ENCODE measurements at places on chromosomes 3 and 15.

GRCh38 chr3:143536817-143537535, 311.3 kb downstream of the SLC9A9 start:
- no peak for DNase-seq

DNA sequence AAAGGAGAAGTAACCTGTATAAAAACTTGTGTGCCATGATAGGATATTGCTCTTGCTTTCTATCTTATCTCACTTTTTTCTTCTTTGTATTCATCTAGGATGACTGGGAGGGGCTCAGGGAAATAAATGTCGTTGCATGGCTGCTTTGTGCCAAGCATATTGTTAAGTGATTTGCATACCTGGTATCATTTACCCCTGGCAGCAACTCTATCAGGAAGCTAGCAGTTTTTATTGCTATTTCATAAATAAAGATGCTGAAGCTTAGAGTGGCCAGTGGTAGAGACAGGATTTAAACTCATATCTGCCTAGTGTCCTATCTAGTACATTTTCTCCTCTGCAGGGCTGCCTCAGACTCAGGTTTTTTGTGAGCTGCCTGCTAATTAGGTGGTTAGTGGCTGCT, 253.3 kb downstream of the PTPRG start:
- DNase-seq, result no peak

- no peak for DNase-seq
Observed at GRCh38 chr3:167484551-167484950, 10.7 kb upstream of the SERPINI2 start.

- DNase-seq, result no peak
Observed at GRCh38 chr3:196012941-196013476, 68.9 kb downstream of the TFRC start.

GRCh38 chr15:100141311-100142001, 200.3 kb downstream of the ADAMTS17 start:
- no peak for DNase-seq

DNA sequence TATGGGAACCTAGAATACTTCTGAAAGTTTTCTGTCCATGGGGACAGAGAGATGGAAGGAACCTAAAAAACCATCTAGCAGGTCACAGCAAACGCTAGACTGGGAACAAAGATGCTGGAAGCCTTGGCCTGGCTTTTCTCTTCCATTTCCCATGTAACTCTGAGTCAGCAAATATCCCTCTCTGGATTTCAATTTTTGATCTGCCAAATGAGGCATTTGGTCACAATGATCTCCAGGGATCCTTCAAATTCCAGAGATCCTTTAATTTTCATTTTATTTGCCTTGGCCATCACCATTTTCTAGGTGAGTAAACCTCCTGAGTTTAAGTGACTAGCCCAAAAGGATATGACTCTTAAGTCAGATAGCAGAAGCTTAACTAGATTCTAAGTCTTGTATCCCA, 39.7 kb downstream of the RTP1 start:
- DNase-seq, result no peak

- no peak for DNase-seq
Observed at GRCh38 chr15:85758655-85758978, 36.1 kb downstream of the KLHL25 start.

DNA sequence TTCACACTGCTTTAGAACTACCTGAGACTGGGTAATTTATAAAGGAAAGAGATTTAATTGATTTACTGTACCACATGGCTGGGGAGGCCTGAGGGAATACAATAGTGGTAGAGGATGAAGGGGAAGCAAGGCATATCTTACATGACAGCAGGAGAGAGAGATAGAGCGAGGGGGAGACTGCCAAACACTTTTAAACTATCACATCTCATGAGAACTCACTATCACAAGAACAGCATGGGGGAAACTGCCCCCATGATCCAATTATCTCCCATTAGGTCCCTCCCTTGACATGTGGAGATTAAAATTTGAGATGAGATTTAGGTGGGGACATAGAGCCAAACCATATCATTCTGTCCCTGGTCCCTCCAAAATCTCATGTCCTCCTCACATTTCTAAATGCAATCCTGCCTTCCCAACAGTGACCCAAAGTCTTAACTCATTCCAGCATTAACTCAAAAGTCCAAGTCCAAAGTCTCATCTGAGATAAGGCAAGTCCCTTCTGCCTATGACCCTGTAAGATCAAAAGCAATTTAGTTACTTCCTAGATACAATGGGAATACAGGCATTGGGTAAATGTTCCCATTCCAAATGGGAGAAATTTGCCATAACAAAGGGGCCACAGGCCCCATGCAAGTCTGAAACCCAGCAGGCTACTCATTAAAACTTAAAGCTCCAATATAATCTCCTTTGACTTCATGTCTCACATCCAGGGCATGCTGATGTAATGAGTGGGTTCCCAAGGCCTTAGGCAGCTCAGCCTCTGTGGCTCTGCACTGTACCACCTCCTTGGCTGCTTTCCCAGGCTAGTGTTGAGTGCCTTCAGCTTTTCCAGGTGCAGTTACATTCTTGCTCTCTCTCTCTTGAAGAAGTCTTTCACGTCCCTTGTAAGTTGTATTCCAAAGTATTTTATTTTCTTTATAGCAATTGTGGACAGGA, 481.7 kb upstream of the TGFBR2 start:
- no peak for DNase-seq

- no peak for DNase-seq
Observed at GRCh38 chr15:75149867-75150709, 51.6 kb upstream of the C15orf39 start.

DNA sequence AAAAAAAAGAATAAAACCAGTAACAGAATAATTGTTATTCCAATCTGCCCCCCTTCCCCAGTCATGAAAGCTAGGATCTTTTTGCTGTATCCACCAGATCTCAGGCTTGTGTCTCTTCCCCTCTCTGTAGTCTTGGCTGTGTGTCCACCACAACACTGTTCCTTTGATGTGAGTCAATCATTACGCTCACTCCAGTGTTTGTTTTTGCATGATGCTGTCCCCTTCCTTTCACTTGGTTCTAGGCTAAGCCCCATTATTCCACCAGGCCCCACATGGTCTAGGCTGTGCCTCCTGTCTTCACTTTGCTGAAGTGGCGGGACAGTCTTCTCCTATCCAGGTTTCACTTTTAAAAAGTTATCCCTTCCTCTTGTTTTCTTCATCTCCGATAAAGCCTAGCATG, 13.6 kb downstream of the ACKR2 start:
- no peak for DNase-seq

GRCh38 chr15:66838671-66839239, 136.7 kb downstream of the SMAD6 start:
- DNase-seq, result no peak

GRCh38 chr15:38750786-38751185, 186.2 kb upstream of the RASGRP1 start:
- DNase-seq, result no peak

- no peak for DNase-seq
Observed at GRCh38 chr3:23421811-23422516, 218.8 kb downstream of the UBE2E2 start.

DNA sequence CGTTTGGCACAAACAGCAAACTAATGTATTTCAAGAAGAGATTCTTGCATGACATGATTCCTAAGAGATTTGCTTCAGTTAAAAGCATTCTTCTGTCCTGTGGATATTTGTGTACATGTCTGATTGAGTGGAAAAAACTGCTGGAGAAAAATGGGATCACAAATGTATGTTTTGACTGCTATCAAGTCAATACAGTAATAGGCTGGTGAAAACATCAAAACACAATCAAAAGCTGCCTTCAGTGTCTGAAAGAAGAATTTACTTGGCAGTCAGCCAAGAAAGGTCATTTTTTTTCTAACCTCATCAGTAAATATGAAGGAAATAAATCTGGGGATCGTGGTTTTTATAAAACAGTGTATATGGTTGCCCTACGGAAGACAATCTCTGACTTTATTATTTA, 1214.8 kb downstream of the NSUN3 start:
- DNase-seq, result no peak

- DNase-seq, result no peak
Observed at GRCh38 chr3:170256597-170256996, 34.4 kb downstream of the PRKCI start.

DNA sequence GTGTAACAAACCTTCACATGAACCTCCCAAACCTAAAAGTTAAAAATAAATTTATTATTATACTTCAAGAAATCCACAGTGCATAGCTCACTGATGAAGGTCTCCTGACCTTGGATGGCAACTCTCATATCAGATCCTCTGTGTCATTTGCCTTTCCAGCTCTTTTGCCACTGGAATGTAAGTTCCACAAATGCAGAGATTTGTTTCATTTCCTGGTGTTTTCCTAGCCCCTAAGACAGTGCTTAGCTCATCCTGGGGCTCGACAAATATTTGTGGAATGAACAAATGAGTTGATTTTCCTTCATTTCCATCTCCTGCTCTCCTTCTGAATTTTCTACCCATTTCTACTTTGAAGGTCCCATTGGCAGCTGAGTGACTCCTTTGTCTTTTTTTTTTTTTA, 56.0 kb downstream of the FRMD4B start:
- DNase-seq, result no peak

GRCh38 chr3:57420001-57420400, 124.1 kb downstream of the DNAH12 start:
- DNase-seq, result no peak

DNA sequence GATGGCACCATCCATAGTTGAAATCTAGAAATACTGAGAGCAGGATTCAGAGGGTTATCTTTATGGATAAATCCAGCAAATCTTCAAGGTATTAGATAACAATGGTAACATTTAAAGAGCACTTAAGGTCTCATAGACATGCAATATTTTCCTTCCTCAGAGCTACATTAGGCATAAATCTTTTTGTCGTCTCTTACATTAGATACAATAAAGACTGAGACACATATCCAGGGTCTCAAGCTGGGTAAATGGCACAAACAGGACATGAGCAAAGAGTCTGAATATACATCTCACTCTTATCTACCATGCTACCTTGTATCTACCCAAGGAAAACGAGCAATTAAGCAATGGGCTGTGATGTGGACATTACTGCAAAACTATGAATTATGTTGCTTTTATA, 927.3 kb upstream of the EPHA6 start:
- no peak for DNase-seq

- DNase-seq, result no peak
Observed at GRCh38 chr15:63972801-63973200, 73.5 kb downstream of the DAPK2 start.

GRCh38 chr3:51977446-51978142, 2.7 kb downstream of the ABHD14A start:
- DNase-seq, result no peak

DNA sequence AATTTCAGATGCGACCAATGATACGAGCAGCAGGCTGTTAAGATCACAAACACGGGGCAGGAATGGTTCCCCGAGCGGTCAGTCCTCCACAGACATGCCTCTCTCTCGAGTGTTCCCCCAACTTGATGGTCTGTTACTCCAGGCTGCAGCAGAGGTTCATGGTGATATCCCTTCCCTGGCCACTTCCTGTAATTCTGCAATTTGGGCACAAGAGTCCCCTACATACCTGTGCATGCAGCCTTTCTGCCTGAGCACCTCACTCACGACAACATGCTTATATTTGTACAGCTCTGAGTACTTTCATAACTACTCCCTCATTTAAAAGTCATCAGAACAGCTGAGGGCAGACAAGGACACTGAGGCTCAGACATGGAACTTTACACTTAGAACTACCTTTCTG, 408.1 kb upstream of the NR2F2 start:
- DNase-seq, result no peak

GRCh38 chr3:126523745-126524428, at the start of gene CHST13:
TSS of gene CHST13 (plus strand) at chr3:126524155. CDS start at chr3:126524333, 178 bp downstream.
- no peak for DNase-seq

GRCh38 chr3:28050885-28051284, 190.5 kb upstream of the CMC1 start:
- no peak for DNase-seq

- no peak for DNase-seq
Observed at GRCh38 chr3:192887047-192887446, 30.6 kb downstream of the MB21D2 start.

DNA sequence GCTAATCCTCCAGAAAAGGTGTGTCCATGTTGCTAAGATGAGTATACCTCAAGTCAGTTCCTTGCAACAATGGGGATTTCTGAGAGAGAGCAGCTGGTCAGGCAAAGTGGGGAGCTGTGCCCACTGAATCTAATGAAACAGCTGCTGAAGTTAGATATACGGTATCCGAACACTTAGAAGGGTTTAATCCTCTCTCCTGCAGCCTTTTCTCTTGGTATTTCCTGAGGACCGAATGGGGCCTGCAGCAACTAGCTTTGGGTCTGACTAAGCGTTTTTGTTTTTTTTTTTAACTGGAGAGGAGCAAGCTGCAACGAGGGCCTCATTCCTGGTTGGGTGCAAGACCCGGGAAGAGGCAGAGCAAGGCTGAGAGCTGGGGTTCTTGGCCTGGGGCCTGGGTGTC, 37.6 kb upstream of the BNC1 start:
- DNase-seq, result no peak

DNA sequence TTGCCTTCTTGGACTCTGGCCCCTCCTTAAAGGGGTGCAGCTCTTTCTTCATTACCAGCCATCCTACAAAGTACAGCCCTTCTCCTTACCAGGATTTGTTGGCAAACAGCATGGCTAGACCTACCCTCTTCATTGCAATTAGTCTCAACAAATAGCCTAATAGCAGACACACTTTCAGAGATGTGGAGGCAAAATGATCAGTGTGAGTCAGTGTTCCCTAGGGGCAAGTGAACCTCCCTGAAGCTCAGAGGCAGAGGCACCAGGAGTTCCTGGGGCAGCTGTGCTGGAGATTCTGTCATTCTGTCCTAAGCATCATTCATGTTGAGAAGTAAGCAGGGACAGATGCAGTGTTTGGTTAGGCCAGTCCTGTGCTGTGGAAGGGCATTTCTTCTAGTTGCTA, 14.6 kb upstream of the MECOM start:
- DNase-seq, result no peak

- DNase-seq, result no peak
Observed at GRCh38 chr3:55282994-55283393, 204.1 kb downstream of the WNT5A start.

DNA sequence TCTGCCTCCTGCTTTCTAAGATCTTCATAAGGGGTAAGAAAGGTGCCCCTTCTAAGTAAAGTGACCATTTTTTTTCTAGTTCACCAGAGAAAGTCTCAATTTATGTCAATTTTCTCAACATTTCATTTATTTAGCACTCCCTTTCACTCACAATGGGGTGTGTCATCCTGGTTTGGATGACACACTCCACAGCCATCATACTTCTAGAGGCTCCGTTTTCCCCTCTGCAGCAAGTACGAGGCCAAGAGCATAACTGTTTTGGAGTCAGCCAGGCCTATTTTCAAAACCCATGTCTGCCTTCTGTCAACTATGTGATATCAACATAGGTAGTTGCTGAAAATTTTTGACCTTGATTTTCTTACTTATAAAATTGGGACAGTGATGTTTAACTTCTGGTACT, 703.2 kb downstream of the NLGN1 start:
- DNase-seq, result no peak

GRCh38 chr15:90141646-90142045, 39.4 kb upstream of the IDH2 start:
- no peak for DNase-seq

GRCh38 chr3:179421500-179421899, 29.8 kb downstream of the GNB4 start:
- no peak for DNase-seq

- DNase-seq, result no peak
Observed at GRCh38 chr3:53155760-53156159, 5.2 kb upstream of the PRKCD start.

- DNase-seq, result no peak
Observed at GRCh38 chr3:125145751-125146475, 66.6 kb downstream of the SLC12A8 start.

Measured in cortex of kidney (tissue), 1 donor.